Activated T-helper 9 cell treated with anti-CD3 and anti-CD28 coated beads, Interleukin-2, amount 50 U/mL, for 16 hours (primary cell): ENCODE measurements at places on chromosomes 5 and 9.

- DNase-seq, result no peak
These were observed 115.5 kb downstream of the MED10 start for GRCh38 chr5:6262651-6263363.

DNA sequence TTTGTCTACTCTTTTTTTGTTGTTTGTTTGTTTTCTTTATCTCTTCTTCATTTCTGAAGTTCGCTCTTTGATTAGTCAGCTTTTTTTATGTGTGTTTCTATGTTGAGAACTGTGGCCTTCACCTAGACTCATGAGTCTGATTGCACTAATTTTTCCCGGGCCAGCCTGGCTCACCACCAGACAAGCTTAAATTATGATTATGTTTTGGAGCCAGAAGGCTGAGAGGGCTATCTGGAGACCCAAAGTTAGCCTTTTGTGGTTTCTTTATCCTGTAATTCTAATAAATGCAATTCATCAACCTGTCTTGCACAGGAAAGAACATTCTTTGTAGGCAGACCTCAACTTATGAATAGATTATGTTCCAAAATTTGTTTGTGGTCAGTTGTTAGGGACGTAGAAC lies 20.8 kb upstream of the ACTBL2 start:
- no peak for DNase-seq

- DNase-seq, result no peak
These were observed 126.4 kb downstream of the LPAR1 start for GRCh38 chr9:110911659-110912418.

GRCh38 chr9:125085703-125086477 lies 57.4 kb downstream of the SCAI start:
- DNase-seq, result no peak

DNA sequence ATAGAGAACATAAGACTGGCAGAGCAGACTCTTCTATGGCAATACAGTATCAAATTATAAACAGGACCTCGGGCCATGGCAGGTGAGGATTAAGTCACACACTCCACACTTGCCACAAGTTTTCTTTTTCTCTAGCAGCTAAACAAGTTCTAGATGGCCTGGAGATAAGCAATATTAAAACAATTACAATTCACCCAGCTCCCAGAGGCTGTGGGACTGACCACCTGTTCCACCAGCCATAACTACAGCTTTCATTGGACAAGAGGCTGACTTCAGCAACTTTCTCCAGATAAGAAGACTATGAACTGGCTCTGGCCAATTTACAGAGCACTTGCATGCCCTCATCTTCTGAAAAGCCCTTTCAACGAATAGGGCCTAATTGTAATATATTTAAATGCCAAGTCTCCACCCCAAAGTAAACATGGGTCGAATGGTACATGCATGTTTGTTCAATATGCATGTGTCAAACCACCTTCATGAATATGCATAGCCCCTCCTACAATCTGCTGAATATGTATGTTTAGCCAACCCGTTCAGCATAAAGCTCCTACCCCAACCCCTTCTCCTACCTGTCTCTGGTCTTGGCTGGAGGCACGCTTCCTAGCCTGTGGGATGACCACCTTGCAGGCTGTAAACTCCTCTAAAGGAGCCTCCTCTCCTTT lies 6.1 kb upstream of the CFAP157 start:
- no peak for DNase-seq

- DNase-seq, result no peak
These were observed 84.4 kb downstream of the HTR4 start for GRCh38 chr5:148569948-148570347.

DNA sequence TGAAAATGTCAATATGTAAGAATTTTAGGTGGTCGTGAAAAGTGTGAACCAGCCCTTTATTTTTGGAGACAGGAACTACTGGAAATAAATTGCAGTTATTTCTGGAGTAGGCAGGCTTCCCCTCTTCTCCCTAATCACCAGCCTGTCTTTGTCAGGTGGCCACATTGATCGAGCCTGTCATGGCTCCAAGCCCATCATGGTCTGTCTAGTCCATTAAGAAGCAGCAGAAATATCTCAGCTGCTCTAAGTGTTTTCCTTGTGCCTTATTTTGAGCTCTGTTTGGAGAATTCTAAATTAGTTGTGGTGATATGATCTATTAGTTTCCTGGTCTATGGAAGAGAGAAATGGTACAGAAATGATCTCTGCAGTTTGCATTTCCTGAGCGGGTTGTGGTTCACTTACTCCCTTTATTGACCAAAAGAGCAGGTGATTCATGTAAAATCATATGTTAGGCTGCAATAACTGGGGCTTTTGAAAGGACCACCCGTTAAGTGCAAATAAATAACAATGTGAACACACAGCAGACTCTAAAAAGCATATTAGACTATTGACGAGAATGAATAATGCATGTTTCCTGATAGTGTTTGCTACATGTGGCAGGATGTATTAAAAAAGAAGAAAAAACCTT lies 42.3 kb downstream of the BASP1 start:
- DNase-seq, result no peak

GRCh38 chr5:65133477-65134110 lies 348.1 kb downstream of the ADAMTS6 start:
- no peak for DNase-seq

DNA sequence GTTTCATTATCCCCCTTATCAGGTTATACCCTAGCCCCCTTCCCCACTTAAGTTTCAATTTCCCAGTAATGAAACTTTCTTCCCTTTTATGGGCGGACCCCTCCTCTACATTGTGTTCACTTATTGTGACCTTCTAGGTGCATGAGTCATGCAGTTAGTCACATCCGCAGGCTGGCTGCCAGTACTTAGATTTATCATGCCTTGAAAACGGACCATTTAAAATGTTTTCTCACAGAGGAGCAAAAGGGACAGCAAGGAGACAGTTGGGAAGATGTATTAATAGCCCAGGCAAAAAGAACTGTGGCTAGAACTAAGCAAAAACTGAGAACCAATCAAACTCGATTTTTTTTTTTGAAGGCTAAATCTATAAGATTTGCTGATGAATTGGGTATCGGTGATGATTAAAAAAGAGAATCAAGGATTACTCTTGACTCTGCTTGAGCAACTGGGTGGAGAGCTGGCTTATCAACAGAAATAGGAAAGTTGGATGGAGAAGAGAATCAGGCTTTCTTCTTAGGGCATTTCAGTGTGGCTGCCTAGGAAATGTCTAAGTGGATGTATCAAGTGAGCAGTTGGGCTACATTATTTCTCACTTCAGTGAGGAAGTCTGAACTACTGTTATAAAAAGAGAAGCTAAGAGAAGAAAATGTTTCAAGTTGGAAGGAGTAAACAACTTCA lies 615.0 kb downstream of the HINT1 start:
- no peak for DNase-seq

DNA sequence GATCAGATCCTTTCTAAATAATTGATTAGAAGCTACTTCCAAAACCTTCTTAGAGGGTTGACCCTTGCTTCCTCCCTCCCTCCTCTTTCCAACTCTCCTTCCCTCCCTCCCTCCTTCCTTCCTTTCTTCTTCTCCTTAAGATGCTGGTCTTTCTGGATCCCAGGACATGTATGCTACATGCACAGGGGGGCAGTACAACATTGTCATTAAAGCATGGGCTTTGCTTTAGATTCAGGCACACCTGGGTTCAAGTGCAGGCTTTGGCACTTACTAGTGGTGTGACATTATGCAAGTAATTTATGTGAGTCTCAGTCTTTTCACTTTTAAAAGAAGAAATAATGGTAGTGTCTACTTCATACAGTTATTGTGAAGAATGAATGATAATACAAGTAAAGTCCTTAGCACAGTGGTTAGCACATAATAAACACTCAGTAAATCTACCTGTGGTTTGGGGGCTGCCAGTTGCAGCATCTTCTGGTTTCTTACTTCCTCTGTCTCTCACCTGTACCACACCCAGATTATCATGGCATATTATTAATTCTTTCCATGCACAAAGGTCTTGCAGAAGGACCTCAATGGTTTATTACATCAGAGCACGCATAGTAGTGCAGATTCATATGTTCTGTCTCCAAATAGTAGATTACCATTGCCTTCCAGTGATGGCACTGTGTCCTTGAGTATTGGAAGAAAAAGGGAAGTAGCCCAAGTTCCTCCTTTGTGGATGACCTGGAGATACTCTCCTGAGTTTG lies 154.1 kb downstream of the ARHGAP26 start:
- no peak for DNase-seq

- DNase-seq, result no peak
These were observed 47.0 kb upstream of the EGFLAM start for GRCh38 chr5:38211354-38211710.

DNA sequence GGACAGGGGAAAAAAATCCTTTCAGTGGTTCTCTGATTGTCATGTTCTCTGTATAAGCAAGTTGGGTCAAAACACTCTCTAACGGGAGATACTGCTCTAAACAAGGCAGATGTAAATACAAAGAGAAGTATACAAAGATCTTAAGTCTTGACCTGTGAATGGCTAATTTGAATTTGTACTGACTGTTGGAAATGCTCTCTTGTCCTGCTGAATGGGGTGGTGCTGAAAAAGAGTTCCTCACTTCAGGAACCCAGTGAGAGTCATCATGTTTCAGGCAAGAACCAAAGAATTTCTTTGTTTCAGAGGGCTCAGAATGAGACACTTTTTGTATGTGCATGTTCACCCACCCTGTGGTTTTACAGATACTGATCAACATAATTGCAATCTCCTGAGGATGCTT lies 461.0 kb downstream of the NR2F1-AS1 start:
- DNase-seq, result no peak
